ENCODE measurements at places on chromosomes 2 and 18.

GRCh38 chr18:74191577-74191976 is 43.3 kb downstream of the TIMM21 start:
- no peak for DNase-seq

DNA sequence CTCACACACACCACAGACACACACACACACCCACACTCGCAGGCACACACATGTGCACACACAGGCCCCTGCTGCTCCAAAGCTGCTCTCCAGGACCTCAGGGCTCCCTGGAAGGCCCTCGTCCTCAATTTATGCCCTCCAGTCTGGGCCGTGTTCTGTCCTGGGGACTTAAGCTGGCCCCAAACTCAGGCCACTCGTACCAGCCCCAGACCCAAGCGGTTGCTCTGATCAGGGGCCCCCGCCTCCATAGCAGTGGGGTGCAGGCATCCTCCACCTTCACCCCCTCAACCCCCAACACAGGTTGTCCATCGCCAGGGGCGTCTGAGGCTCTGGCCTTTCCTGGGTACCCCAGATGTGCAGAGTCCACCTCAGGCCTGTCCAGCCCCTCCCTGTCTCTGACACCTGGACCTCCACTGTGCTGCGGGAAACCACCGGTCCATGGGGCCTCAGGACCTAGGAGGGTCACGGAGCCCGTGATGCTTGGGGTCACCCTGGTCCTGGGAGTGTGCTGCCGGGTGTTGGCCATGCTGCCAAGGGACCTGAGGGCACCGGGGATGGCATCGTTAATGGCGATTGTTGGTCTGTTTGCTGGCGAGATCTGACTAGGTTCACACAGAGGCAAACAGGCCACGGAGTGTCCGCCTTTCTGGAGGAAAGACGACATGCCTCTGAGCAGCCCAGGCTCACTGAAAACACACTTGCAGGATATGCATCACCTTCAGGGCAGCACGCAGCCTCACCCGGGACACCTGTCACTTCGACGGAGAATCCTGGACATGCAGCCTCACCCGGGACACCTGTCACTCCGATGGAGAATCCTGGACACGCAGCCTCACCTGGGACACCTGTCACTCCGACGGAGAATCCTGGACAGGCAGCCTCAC is 155.6 kb downstream of the NDUFA10 start:
- no peak for DNase-seq

- no peak for DNase-seq
Measured at GRCh38 chr2:241736111-241736510, 1.7 kb downstream of the D2HGDH start.

DNA sequence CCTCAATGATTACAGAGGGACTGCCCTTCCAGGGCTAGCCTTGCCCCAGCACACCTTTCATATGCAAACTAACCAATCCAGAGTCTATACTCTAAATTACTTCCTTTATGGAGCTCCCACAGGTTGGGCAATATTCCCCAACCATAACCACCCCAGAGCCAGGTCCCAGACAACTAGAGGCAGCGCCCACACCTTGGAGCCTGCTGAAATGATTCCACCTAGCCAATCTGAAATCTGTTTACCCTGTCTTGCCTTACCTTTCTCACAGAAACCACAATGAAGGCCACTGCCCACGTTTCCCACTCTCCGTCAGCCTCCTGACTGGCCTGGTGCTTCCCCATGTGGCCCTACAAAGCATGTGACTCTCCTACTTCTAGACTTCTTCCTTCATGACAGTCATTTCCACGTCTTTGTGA is 62.0 kb downstream of the REEP1 start:
- no peak for DNase-seq

GRCh38 chr2:72915907-72916742 is 1.2 kb upstream of the EMX1 start:
- no peak for DNase-seq

GRCh38 chr2:238754259-238754658 is 93.6 kb upstream of the TWIST2 start:
- no peak for DNase-seq

GRCh38 chr2:203446071-203446481 is 89.0 kb downstream of the RAPH1 start:
- DNase-seq: no peak

GRCh38 chr2:85310330-85310729 is 17.5 kb downstream of the TGOLN2 start:
- no peak for DNase-seq

DNA sequence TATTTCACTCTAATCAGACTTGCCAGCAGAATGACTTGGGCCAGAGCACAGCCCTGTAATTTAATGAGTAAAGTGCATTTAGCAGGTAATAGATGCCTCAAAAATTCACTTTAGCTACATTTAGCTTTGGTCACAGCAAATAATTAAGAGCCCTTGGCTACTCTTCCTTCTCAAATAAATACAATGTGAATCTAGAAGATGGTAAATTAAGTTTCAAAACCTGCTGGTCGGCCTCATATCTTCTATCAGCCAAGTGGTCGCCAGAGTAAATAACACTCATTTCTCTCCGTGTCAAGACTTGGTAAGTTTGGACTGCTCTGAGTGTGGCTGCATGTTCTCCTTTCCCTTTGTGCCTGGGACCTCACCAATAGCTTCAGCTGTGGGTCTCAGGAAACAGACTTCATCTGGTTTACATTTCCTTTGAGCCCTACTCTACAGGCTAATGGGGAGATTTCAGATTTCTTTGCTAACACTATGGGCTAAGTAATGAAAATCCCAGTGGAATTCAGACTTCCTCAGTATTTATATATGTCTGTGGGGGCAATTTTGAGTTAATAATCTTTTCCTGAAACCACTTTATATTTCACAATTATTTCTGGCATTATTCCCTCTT is 375.8 kb downstream of the RBM43 start:
- no peak for DNase-seq

- DNase-seq: no peak
Measured at GRCh38 chr2:155372969-155373368, 674.5 kb downstream of the KCNJ3 start.

DNA sequence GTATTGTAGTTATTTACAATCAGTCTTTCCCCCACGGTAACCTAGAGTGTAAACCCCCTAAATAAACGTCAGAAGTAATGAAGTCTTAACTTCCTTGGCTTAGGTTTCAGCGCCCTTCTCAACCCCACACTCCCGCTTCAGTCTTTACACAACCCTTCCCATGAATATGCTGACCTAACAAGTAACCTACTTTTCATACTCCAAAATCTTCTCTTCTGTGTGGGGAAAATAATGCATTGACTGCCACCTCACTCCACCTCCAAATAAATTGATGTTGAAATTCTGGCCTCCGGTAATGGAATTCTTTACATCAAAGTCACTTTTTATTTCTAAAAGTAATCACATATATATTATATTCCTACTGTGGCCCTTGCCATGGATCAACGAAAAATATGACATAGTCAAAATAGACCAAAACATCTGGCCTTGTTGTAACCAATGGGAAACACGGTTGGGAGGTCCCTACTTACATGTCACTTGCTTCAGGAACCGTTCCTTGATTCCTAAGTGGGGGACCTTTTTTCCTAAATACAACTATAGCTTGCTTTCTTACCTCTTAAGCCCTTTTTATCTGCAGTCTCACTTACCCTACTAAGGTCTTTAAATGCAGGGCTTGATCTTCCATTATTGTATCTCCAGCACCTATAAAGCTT is 961 bp downstream of the GEN1 start:
- no peak for DNase-seq

GRCh38 chr2:148302526-148302925 is 281.6 kb downstream of the MBD5 start:
- DNase-seq: no peak

DNA sequence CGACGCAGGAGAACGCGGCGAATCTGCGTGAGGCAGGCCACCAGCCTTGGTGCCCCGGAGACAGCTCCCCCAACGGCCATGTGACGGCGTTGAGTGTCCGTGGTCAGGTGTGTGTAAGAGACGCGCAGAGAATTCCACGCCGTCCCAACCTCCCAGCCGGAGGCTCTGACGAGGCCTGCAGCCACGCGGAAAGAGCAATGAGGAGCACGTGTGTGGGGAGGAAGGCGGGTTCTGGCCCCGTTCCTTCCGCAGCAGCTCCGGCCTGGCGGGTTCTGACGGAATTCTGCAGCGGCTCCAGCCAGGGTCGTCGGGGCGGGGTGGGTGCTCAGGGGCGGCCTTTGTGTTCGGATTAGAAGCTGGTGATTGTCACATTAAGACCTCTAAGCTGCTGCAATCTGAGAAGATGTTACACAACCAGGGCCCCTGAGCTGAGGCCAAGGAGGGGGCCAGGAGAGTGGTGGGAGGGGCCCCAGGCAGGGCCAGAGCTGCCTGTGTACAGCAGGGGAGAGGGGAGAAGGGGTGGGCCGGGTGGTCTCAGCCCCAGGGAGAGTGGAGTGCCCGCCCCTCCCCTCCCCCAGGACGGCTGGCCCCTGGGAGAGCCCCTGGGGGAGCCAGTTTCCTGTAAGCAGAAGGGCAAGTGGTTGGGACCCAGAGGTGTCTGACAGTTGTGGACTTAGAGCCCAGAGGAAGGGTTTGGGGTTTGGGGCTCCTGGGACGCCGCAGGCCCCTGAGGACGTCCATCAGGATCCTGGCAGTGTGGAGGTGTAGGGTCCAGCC is 5.1 kb upstream of the GAL3ST2 start:
- no peak for DNase-seq

GRCh38 chr2:215614296-215614695 is 178.4 kb upstream of the FN1 start:
- DNase-seq: no peak

GRCh38 chr2:66432801-66433694 is 1.9 kb upstream of the MEIS1 start:
- no peak for DNase-seq

DNA sequence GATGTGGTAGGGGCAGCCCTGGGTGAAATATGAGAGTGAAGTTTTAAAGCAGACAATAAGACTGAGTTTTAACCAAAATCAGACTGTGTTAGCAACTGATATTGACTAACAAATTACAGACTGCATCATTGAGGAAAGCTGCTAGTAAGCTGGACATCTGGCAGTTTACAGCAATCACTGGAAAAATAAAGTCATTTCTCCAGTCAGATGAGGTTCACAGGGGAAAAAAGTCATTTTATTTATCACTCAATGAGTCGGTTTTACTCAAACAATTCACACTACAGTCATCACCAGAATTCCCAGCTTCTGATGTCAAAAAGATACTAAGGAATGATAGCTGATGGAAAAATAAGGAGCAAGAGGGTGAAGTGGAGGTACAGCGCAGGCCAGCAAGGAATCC is 10.5 kb upstream of the TMEM177 start:
- DNase-seq: no peak

DNA sequence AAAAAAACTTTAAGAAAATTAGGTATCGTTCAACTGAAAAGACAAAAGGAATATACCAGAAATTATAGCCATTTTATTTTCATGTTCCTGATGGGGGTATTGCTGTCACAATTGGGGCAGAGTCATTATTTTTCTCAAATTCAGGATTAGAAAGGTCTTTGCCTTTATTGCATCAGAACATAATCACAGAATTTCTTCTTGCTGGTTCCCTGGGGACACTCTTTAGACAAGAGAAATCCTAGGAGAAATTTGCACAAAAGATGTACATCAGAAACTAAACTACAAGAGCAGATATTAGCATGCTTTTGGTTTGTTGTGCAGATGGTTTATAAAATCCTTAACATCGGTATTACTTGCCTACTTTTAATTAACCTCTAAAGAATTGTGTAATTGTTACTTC is 103.2 kb downstream of the NCOA1 start:
- no peak for DNase-seq

GRCh38 chr2:220000586-220000985 is 373.2 kb downstream of the SLC4A3 start:
- DNase-seq: no peak

DNA sequence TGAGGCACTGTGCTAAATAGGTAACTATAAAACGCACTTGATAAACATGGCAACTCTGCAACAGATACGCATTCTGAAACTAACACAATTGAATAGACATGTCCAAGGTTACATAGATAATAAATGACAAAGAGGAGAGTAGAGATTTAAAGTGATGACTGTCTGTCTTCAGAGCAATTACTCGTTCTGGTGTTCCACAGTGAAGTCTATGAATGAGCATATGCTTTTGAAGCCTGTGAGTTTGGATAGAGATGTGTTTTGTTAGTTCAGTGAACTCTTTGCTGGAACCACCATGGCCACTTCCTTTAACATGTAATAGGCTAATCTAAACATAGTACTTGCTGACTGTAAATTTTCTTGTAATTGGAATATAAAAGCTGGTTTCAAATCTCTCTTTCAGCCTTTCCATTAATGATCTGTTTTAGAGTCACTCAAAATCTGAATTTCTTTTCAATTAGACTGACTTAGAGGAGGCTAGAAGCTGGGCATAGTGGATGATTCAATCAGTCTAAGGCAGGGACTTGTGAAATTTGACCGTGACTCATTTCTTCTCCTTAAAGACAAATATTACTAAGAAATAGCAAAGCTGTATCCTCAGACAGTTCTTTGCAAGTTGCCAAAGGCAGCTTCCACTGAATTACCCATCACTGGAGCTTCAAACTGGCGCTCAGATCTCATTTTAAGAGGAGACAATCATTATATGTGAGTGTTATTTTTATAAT is 1130.1 kb upstream of the CELF4 start:
- DNase-seq: no peak

DNA sequence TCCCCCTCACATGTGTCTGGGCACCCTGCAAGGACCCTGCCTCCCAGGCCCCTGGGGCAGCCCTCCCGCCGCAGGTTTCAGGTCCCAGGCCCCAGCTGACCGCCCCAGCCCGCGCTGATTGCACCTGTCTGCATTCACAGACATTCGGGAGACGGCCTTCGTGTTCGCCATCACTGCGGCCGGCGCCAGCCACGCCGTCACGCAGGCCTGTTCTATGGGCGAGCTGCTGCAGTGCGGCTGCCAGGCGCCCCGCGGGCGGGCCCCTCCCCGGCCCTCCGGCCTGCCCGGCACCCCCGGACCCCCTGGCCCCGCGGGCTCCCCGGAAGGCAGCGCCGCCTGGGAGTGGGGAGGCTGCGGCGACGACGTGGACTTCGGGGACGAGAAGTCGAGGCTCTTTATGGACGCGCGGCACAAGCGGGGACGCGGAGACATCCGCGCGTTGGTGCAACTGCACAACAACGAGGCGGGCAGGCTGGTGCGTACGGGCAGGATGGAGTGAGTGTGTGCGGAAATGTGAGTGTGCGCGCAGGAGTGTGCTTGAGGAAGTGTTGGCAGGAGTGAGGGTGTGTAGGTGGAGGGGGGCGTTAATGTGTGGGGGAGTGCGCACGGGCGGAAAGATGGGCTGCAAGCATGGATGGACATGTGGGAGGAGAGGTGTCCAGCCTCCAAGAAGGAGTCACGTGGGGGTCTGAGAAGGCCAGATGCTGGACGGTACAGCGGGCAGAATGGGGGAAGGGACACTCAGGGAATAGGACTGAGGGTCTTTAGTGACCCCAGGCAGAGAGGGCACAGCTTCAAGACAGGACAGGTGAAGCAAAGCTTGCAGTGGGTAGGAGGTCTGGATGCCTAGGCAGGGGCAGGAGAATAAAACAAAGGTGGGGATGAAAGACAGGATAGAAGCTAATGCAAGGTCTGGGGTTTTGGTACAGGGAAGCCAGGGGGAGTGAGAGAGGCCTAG is 9.0 kb upstream of the WNT10A start:
- DNase-seq: no peak

Measured in activated gamma-delta T cell treated with anti-CD3 and anti-CD28 coated beads, Interleukin-2, amount 50 U/mL, for 16 hours (primary cell).